Hematopoietic multipotent progenitor cell treated with erythropoietin and hydrocortisone succinate and interleukin-3 and kit ligand, for 8 days (in vitro differentiated cells): ENCODE measurements at places on chromosomes 12 and 14.
A peak's percentile ranks its signal among the peaks of the same experiment; 100 is the strongest.

DNA sequence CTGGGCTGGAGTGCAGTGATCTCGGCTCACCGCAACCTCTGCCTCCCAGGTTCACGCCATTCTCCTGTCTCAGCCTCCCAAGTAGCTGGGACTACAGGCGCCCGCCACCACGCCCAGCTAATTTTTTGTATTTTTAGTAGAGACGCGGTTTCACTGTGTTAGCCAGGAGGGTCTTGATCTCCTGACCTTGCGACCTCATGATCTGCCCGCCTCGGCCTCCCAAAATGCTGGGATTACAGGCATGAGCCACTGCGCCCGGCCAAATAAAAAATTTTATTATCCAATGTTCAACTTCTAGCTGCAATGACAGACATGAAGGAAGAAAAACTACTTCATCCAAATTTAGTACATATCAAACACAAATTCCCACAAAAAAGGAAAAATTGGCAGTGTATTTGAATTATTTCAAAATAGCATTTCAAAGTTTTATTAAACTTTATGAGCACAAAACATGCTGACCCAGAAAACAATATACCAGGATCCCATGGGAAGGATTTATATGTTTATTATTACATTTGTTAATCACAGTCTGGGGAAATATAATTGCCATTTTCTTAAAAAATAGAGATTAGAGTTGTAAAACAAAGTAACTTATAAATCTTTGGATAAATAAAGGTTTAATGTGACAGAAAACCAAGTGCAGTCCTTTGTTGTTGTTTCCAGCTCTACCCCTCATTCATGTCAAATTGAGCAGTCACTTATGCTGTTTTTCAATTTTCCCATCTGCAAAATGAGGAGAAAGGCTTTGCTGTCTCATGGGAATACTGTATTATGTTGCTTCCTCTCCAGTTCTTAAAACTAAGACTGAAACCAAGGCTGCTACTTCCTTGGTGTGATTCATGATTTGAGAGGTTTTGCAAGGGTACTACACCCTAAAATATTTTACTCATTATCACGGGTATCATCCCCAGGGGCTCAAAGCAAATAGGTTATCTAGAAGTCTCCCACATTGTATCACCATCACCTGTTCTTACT, 155.2 kb upstream of the AVPR1A start:
- DNase-seq = no peak

DNA sequence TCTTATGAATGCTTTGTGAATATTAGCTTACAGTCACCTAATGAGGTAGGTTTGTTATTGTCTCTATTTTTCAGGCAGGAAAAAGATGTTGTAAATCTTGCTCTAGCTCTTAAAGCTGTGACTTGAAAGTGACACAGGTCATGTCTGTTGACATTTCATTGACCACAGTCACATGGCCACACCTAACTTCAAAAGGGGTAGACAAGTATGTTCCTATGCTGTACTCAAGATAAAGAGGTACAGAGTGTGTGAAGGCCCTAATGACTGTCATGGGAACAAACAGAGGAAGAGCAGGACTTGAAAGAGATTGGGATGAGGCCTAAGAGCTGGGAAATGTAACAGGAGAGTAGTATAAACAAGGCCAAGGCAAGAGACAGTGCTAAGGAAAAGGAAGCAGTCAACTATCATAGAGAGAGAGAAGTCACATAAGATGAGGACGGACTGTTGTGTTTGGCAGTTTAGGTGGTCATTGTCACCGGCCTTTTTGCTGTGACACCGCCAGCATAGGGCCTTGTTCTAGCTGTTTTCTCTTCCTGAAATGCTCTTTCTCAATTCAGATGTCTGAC, 181.0 kb downstream of the CFAP54 start:
- DNase-seq = no peak

GRCh38 chr14:102451064-102451352, 58.6 kb downstream of the ANKRD9 start:
- DNase-seq = no peak

DNA sequence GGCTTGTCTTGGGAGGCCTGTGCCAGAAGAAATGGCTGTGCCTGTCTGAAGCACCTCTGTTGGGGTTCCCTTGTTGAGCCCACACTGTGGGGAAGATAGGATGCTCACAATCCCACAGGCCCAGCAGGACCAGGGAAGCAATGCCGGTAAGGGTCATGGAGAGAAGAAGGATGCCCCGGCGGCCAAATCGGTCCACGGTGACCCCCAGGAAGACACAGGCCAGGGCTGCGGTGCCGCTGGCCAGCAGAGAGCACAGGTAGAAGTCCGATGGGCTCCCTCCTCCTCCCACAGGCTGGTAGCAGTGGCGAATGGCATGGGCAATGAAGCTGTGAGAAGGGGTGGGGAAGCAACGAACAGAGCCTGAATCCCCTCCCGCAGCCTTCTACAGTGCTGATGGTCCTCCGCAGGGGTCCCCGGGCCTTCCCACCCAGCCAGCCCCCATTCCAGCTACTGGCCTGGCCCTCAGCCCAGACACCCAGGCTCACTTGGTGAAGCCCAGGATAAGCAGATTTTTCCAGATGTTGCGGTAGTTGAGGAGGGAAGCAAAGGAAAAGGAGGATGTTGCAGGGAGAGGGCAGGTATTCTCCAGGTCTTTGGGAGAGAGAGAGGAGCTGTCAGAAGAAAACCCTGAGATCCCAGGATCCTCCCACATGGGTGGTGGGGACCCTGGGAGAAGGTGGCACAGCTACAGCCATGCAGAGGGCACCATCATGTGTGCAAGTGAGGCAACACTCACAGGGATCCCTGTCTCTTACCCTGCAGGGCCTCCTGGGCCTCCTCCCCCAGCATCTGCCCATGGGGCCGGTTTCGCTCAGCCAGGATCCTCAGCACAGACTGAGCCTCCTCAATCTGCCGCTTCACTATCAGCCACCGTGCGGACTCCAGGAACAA, 5.0 kb downstream of the SLC22A17 start:
- DNase-seq = no peak

- no peak for DNase-seq
Observed at GRCh38 chr14:21184254-21184653, 28.4 kb upstream of the OR5AU1 start.

- peak; percentile 53 for DNase-seq
Observed at GRCh38 chr12:94143438-94143837, 4.9 kb upstream of the PLXNC1 start.

- no peak for DNase-seq
Observed at GRCh38 chr14:99560922-99561683, 42.9 kb downstream of the CCDC85C start.

DNA sequence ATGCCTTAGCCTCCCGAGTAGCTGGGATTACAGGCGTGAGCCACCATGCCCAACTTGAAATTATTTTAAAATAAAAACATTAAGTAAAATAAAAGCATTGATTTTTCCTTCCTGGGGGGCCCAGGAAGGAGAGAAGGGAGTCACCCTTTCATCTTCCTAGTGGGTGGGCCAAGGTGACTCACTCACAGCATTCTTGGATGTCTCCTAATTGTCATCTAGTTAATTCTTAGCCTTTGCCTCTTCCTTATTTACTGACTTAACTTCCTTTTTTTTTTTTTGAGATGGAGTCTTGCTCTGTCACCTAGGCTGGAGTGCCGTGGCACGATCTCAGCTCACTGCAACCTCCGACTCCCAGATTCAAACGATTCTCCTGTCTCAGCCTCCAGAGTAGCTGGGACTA, 29.2 kb downstream of the TMEM120B start:
- no peak for DNase-seq

DNA sequence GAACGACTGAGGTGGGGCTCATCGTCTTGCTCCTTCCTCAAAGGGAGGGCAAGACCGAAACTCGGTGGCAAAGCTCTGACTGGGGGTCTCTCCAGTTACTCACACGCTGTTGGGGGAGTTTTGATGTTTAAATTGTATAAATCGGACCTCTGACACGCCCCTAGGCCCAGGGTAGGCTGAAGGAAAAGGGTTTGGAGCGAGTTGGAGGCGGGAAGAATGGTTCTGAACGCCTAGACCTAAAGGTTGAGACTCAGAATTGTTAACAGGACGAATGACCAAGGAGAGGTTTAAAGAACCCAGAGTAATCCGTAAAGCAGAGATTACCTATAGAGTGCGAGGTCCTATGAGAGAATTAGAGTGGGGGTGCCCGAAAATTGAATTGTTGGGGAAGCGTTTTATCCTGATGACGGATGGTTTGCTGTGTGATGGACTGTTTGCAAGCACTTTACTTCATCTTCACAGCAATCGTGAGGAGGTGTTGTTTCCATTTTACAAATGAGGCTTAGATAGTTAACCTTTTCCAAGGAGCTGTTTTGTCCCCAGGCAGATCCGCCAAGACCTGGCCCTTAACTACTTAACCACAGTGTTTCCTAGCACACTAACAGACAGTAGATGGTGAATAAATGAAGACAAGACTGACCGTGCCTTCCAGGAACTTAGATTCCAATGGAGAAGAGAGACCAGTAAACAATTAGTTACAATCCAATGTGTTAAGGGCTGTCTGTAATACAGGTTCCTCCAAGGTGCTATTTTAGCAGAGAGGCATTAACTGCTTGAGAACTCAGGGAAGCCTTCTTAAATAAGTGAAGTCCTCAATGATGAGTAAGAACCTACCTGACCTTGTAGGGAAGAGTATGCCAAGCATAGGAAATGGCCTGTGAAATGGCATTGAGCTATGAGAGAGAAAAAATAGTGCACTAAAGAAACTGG, 929 bp upstream of the UBE2N start:
- DNase-seq = peak; percentile 42

DNA sequence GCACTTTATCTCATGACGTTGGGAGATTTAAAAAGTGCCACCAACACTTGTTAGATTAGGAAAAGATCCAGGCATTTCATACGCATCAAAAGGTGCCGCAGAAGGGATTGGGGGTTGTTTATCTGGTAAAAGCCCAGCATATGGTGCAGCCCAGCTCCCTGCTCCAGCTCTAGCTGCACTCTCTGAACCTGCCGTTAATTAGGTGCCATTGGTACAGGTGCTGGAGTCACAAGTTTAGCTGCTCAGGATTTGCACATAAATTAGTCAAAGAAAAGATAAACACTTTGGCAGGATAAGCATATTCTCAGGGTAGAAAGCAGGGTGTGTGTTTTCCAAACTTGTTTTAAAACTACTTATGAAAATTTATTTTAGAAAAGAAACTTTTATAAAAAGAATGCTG, 932.6 kb upstream of the TMEM132C start:
- no peak for DNase-seq

DNA sequence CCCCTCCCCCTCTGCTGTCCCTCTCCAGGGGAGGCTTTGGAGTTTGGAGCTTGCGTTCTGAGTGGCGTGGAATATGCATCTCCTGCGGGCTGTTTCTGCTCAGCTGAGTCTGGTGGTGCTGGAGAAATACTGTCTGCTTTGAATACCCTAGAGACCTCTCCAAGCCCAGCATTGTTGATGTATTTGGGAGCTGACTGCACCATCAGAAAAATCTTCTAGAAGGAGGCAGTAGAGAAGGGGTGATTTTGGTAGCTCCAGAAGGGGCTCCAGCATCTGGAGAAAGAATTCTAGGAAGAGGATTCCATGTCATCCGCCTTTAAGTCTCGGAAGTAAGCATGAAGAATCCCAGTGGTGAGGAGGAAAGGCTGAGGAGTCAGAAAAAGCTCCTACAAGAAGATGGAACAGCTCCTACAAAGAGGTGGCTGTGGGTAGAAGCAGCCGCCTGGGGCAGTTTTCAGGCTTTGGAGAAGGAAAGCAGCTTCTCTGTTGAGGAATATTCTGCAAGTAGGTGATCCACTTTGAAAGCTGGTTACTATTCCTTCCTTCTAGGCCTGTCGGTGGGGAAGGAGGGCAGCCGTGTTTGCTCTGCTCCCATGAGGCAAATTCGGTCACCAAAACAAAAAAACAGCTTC, 9.7 kb downstream of the MLXIP start:
- no peak for DNase-seq

DNA sequence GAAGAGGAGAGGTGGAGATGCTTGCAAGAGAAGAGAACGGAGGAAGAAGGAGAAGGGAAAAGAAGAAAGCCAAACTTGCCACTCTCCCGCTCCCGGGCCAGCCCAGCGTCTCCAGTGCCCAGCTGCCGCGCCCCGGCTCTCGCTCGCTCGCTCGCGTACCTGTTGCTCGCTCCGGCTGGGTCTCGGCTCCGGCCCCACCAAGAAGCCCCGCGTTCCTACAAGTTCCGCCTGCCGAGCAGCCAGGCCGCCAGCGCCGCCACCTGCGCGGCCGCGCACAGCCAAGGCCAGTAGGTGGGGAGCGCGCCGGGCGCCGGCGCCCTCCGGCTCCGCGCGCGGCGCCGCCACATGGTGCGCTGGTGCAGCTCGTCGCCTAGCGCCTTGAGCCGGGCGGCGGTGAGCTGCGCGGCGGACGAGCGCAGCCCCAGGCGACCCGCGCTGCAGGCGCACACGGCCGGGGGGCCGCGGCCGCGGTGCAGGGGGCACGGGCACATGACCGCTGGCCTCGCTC, 370 bp downstream of the HRK start:
- DNase-seq = peak; percentile 31

- no peak for DNase-seq
Observed at GRCh38 chr14:50311337-50311971, 575 bp downstream of the L2HGDH start.
